ENCODE measurements at places on chromosomes 2 and 18.

DNA sequence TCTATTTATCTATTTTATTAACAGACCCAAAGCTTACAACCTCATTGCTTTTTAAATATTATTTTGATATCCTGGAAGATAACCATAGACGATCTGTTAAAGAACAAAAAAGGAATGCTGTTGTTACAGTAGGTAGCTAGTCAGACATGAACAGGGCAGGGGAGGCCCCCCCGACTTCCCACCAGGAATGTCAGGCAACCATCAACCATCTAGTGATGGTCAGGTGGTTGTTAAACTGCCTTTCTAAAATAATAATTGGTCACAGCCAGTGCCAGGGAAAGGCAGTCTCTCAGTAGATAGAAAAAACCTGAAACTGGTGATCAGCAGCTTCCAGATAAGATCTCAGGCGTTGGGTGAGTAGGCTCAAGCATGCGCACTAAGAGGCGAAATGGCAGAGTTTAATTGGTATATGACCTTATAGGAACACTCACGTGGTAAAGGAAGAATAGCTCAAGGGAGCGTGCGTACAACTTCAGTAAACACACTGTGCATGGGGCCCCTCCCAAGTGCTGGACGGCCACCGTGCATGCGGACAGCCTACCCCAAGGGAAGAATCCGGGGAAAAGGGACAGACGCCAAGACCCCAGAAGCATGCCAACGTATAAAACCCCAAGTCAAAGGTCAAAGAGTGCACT is 32.5 kb upstream of the CCL20 start:
- no peak for DNase-seq

DNA sequence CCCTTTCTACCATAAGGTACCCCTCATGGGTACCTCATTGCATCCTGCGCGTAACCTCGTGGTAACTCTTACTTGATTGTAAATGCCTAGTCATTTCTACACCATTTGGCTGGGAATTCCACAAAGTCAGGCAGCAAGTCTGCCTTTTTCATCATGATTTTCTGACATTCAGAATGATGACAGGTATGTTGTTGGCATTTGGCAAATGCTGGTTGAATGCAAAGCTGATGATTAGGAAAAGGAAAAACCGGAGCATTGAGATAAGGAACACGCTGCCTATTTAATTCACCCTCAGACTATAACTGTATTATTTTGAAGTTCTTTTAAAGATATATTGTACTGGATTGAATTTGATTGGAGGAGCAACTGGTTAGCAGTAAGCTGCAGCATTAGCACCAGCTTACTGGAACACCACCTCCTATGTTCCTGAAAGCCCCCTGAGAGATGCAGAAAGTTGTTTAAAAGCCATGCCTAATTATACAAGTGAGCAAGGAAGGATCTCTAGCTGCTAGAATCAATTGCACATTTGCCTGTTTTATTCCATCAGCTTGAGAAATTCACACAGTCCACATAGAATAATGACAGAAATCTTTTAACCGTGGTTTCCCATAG is 520.1 kb downstream of the LRP1B start:
- DNase-seq, result no peak

DNA sequence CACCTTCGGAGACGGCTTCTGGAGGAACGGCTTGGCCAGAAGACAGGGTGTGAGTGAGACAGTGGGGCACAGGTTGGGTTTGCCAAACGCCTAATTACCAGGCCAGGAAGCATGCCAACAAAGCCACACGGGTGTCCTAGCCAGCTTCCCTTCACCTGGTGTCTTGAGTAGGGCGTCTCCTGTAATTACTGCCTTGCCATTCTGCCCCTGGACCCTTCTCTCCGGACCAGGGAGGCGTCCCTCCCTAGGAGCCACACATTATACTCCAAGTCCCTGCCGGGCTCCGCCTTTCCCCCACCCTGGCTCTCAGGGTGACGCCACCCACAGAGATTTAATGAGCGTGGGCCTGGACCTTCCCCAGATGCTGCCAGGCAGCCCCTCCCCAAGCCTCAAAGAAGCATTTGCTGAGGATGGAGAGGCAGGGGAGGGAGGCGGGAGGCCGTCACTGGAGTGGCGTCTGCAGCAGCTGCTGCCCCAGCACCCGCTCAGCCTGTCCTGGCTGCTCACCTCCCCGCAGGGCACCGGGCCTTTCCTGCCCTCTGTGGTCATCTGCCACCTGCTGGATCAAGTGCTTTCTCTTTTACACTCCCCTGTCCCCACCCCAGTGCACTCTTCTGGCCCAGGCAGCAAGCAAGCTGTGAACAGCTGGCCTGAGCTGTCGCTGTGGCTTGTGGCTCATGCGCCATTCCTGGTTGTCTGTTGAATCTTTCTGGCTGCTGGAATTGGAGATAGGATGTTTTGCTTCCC is 20.7 kb downstream of the FOSL2 start:
- DNase-seq, result no peak

- DNase-seq, result no peak
Observed at GRCh38 chr18:7974200-7974874, 407.2 kb downstream of the PTPRM start.

Measured in activated CD8-positive, alpha-beta memory T cell treated with anti-CD3 and anti-CD28 coated beads for 48 hours (primary cell).